Prostate gland (tissue), 2 donors: ENCODE measurements at places on chromosomes 2 and 18. TPM values are rescaled to one million over a fixed set of nuclear protein-coding genes. Genes with fewer than 3 reads are reported as not detected.

DNA sequence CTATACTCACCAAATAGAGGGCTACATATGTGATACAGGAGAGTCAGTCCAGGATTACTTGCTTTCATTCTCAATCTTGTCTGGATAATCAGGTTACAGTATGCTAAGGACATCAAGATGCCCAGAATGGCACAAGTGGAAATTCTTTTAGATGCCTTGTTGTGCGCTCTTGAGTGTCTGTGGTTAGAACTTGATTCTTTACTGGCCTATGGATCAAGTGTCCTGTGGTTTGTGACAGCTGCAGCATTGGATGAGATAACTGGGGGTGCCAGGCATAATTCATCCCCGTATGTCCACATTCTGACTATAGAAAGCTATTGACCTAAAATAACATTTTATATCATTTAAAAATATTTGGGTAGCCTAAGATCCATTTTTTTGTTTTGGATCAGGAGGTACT lies 40.1 kb downstream of the CDC42EP3 start:
- DNase-seq = no peak

DNA sequence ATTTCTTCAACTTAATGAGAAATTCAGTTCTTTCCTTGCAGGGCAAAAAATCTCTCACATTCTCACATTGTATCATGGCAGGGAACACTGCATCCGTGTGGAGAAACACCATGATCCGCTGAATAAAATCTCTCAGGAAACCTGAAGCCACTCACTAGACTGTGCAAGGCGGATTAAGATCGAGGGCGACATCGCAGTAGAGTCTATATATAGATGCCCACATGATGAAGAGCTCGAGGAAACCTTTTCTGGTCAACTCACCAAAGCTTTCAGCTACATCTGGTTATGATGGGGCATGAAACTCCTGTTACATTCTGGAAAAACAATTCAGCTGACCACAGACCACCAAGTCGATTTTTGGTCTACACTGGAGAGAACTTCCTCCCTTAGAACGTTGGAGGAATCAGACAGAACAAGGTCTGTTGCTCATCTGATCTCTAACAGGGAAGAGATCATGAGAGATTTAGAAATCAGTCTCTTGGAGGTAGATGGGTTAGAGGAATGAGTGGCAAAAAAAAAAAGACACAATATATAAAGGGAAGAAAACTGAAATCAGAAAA lies 162.9 kb upstream of the ZNF516 start:
- no peak for DNase-seq

Gene DPP4
- total RNA-seq = 36.8 TPM

DNA sequence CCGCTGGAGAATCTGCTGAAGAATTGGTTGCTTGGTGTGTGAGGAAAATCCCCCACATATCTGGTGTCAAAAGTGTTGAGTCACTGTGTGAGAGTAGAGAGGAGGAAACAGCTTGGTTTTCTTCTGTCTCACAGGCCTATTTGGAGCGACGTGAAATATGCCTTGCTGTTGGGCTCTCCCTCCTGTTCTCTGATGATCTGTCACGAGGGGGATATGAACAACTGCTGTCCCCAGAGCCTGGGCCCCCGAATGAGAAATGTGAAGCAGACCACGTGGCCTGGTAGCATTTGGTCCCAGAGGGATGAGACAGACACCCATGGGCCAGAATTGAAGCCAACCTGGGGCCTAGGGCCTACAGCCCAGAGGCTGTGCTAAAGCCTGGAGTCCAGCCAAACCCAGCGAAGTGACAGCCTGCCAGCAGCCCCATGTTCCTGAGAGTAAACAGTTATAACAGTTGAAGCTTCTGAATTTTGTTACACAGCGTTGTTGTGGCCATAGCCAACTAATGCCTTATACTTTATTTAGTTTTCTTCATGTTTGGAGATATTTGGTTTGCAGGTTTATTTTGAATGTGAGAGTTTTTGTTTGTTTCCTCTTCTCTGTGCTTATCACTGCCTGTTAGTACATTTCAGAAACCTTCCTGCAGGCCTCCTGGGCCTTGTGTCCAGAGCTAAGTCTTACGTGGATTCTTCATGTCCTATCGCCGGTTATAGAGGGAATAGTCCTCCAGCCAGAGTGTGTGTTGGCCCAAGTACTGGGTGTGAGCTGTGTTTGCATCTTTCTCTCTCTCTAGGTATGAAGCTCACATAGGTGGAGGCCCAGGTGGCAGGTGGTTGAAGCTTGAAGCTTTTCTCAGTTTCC lies 18.7 kb upstream of the COLEC12 start:
- DNase-seq = peak; percentile 33

DNA sequence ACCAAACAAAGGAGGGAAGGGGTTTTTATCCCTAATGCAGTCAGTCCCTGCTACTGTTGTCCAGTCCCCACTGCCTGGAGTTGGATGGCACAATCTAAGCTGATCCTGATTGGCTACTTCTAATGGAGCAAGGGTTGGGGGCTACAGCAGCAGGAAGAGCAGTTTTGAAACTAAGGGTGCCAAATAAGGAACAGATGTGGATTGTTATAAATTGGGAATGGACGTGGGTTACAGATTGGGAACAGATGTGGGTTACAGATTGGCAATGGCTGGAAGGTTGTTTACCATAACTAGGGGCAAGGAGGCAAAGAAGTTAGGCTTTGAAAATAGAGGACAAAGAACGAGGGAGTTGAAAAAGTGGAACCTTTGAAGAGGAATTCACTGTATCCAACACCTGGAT lies 16.0 kb upstream of the PROM2 start:
- DNase-seq = no peak

DNA sequence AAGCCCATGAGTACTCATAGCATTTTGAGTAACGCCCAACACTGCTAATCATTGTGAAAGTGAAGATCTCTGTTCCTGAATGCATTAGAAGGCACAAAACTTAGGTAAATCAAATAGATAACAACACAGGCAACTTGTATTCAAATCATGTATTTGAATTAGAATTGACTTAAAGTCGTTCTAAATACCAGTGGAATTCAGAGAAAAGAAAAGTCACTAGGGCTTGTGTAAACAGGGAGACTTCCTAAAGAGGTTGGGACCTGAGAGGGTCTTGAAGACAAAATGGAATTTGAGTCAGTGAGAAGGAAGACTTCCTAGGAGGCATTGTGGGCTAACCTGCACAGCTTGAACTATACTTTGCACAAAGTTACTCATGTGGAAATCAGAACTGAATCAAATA lies 127.2 kb downstream of the CTNNA2 start:
- no peak for DNase-seq

DNA sequence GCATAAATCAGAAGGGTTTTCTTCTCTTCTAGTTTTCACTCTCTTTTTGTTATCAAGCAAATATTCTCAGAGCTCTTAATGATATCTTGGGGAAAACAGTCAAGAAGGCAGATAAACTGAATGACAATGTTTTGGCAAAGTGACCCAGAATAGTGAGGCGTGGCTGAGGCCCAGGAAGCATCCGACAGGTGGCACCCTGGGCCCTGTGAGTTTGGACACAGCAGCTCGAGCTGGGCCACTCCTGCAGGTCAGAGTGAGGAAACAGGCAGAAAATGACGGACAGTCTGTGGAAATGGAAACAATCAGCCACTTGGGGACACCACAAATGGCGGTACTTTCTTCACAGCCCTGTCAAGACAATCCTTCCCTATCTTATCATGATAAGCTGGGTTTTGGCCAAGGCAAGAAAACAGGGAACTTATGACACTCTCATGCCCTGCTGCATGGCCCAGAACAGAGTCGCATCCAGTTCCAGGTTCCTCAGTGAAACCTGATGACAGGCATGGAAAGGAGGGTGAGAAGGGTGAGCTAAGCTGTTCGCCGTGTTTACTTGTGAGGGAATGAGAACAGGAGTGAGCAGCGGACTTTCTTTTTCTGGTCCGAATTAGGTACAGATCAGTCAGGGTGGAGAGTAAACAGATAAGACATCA lies 32.1 kb downstream of the MRPL44 start:
- DNase-seq = no peak

GRCh38 chr18:23238651-23239349 lies 103.5 kb downstream of the CABLES1 start:
- no peak for DNase-seq

GRCh38 chr2:152050915-152051314 lies 47.9 kb downstream of the CACNB4 start:
- DNase-seq = no peak

DNA sequence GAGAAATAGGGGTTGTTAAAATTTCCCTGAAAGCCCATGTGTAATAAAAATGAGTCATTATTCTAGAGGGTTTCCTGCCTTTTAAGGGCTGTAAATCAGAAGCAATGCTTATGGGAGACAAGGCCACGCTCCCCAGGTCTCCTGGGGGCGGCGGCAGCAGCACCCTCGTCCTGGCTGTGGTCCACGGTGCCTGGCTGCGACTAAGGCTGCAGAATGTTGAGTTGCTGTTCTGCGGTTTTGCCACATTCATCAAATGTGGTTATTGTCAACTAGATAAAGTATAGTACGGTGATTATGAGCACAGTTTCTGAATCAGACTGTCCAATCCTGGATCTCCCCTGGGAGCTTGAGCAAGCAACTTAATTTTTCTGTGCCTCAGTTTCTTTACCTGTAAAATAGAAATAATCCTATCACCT lies 11.9 kb upstream of the AGFG1 start:
- no peak for DNase-seq

- DNase-seq = no peak
These were observed 94.4 kb upstream of the ASAP2 start for GRCh38 chr2:9112079-9112721.

GRCh38 chr2:14401873-14402272 lies 230.6 kb upstream of the LRATD1 start:
- DNase-seq = no peak

DNA sequence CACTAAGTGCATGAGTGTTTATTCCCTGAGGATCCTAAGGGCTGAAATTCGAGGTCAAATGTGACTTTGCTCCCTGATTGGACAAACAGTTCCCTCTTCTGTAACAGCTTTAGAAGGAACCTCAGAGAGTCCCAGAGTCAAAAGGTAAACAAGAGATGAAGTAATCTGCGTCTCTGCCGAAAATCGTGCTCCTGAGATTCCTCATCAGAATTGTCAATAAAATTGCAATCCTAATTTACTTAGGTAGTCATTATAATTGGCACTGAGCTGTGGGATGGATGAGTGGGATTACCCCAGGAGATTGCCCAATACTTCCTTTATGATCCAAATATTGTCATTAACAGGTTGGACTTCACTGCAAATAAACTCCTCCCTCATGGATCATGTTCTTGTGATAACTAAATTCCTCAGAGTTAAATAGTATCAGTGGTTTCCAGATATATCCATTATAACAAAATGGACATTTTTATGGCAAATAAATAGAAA lies 907 bp upstream of the SUCLG1 start:
- DNase-seq = no peak

GRCh38 chr2:45925636-45926366 lies 274.3 kb downstream of the PRKCE start:
- no peak for DNase-seq

GRCh38 chr2:182949572-182950189 lies 83.2 kb upstream of the FRZB start:
- no peak for DNase-seq

GRCh38 chr18:76750917-76751890 lies 71.2 kb upstream of the ZNF236 start:
- DNase-seq = no peak

Gene GPR17
- total RNA-seq = not detected

DNA sequence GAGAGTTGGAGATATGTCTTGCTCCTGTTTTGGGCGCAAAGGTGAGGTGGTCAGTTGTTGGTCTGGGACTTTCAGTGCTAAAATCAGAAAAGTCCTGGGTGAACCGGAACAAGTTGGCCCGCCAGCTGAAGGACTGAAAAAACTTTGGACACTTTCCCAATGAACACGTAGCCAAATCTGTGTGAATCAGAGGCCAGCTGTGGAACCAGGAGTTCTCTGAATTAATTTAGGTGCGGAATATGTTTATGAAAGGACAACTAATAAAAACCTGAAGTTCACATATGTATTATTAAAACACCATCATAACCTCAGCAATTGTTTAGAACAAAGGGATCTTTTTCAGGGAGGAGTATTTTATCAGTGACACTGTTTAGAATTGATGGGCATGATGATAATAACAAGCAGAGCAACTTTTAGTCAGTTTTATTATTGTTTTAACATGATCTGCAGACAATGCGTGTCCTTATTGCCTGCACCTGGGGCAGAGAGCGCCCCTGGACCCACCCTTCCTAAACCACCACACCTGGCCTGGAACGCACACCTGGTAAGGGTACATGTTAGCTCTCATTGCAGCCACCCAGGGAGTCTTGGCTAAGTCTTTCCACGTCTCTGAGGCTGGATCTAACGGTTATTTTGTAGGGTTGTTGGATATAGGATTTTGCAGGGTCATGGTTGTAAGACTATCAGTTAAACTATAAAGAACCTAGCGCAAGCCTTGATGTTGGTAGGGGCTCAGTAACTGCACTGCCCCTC lies 9.9 kb upstream of the ODC1 start:
- DNase-seq = peak; percentile 57

DNA sequence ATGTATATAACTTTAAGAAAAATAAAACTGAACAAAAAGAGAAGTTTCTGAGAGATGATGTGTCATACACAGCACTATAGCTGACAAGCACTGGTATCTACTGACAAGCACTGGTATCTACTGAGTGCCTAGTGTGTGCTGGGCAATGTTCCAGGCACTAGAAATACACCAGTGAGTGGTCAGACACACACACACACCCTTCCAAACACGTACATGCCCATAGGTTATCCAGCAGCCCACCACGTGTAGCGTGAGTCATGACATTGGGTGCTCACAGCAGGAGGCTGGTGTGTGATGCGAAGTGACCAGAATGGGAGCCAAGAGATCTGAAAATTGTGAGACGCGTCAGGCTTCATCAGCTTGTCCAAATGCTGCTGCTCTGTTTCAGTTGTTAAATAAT lies 12.2 kb upstream of the GNAL start:
- no peak for DNase-seq

Gene SFXN5
- 23.2 TPM for total RNA-seq

GRCh38 chr2:201007584-201007998 lies 44.1 kb upstream of the ORC2 start:
- DNase-seq = no peak

GRCh38 chr2:120669121-120669952 lies 66.3 kb upstream of the GLI2 start:
- DNase-seq = no peak

DNA sequence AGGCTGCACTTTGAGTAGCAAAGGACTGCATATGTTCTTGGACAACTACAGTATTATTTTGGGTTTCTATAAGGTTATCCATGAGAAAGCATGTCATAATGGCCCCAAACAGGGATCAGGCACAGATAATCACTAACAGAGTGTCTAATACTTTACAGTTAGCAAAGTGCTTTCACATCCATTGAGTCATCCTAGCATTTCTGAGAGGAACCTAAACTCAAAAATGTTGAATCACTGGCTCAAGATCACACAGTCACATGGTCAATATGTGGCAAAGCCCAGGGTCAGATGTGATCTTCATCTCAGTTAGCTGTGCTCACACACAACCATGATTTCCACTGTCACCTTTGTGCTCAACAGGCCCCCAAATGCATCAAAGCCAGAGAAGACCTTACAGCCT lies 156.1 kb upstream of the VRK2 start:
- DNase-seq = no peak
